ENCODE measurements at places on chromosomes 2 and 18.

DNA sequence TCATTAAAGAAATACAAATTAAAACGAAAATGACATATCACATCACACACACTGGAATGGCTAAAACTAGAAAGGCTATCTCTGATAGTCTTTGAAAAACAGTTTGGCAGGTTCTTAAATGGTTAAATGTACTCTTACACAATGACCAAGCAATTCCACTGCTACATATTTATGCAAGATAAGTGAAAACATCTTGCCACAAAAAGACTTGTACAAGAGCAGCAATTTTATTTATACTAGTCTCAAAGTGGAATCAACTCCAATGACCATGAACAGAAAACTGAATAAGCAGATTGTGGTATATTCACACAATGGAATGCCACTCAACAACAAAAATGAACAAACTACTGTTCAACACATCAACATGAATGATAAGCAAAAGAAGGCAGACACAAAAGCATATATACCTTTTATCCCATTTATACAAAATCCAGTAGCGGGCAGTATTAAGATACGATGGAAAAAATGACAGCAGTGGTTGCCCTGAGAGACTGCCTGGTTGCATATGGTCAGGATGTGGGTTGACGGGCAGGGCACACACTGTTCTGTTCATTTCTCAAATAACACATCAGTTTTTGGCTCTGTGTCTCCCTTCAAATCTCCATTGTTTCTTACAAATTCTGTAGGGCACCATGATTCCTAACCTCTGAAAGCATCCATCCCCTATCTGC is 25.4 kb downstream of the SP100 start:
- no peak for DNase-seq

DNA sequence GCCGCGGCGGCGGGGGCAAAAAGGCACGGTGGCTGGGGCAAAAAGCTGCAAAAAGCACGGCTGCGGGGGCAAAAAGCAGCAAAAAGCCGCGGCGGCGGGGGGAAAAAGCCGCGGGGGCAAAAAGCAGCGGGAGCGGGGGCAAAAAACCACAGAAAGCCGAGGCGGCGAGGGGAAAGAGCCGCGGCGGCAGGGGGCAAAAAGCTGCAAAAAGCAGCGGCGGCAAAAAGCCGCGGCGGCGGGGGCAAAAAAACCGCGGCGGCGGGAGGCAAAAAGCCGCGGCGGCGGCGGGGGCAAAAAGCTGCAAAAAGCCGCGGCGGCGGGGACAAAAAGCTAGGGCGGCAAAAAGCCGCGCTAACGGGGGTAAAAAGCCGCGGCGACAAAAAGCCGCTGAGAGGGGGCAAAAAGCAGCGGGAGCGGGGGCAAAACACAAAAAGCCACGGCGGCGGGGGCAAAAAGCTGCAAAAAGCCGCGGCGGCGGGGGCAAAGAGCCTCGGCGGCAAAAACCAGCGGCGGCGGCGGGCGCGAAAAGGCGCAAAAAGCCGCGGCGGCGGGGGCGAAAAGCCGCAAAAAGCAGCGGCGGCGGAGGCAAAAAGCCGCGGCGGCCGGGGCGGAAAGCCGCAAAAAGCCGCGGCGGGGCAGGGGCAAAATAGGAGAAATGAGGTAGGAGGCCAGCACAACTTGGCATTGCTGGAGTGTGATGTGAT is 123.4 kb downstream of the ANKRD30BL start:
- DNase-seq, result peak; percentile 20

GRCh38 chr18:66640431-66640830 is 36.5 kb upstream of the CDH19 start:
- DNase-seq, result no peak

DNA sequence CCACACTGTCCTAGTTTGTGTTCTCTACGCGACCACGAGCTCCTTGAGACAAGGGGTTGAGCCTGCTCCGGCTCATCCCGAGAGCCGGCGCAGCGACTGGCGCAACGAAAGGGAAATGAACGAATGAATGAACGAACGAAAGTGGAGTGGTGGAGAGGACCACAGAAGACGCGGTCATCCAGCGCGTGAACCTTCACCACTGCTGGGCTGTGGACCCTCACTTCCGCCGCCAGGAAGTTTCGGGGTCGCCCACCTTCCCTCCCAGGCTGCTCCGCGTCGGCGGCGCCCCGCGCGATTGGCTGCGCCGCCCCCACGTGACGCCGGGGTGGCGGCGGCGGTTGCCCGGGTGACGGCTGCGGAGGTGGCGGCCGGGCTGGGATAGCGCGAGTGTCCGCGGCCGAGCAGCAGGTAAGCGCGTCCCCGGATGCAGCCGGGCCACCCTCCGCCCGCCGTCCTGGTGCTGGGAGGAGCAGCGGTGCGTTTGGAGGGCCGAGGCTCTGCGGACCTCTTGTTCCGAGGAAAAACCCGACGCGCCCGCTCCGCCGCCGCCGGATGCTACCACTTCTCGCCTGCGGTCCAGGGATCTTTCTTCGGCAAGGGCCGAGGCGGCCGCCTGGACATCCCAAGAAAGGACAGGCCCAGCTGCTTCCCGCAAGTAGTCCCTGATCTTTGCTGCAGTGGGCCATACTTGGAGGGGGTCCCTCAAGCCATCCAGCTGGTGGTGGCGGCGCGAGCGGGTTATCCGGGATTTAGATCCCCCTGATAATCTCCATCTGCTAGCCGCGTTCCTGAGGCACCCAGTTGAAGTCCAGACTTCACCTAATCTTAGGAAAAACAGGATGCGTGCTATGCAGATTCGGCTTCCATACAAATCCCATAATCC is at the start of gene ARMC9:
ARMC9 (plus strand) TSS at position 341 of the 883 bp plus-strand sequence. CDS start 7,608 bp downstream, outside the sequence.
- DNase-seq, result peak; percentile 87

GRCh38 chr18:55744206-55744605 is 156.2 kb upstream of the TCF4 start:
- no peak for DNase-seq

GRCh38 chr2:54722641-54723040 is 821 bp upstream of the EML6 start:
- DNase-seq, result no peak
